ENCODE measurements at places on chromosomes 3 and 15.

DNA sequence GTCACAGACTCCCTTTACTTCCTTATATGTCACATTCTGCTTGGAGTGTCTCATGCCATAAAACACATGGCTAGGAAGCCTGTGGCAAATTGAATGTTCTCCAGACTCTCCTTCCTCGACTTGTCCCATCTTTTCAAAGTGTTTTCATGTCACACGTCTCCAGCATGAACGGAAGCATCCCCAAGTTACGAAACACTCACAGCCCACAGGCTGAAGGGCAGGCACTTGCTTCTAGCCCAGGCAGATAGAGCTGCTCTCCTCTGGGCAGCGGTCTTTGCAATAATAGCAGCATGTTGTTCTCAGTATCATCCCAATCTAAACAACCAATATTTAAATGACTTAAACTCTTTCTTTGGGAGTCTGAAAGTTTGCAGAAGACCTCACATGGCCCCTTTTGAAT lies 85.3 kb upstream of the ADAMTS9 start:
- DNase-seq: no peak

- no peak for DNase-seq
Measured at GRCh38 chr3:122235147-122235546, 51.7 kb downstream of the CASR start.

DNA sequence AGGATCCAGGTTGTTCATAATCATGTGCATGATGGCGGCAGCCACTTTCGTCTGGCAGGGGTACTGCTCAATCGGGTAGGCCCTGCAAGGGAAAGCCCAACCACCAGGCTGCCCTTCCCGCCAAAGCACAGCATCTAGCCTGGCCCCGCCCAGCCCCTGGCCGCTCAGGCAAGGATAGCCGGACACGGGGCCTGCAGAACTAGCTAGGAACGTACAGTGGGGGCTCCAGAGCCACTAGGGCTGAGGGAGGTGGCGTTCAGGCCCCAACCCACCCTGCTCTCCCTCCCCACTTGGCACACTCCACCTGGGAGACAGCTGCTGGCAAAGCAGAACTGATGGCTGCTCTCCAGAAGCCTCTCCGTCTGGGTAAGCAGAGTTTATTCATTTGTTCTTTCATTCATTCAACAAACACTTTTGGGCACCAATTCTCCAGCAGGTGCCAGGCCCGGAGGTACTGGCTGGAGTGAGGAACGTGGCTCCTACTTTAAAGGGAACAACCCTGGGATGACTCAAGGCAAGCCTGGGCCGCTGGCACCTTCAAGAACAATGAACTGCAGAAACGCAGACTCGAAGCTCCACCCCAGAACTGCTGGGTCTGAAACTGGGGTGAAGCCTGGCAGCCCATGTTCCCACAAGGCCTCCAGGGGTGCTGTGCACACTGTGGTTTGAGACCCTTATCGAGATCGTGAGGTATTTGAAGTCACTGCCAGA lies 7.8 kb downstream of the UROC1 start:
- DNase-seq: peak; percentile 6

DNA sequence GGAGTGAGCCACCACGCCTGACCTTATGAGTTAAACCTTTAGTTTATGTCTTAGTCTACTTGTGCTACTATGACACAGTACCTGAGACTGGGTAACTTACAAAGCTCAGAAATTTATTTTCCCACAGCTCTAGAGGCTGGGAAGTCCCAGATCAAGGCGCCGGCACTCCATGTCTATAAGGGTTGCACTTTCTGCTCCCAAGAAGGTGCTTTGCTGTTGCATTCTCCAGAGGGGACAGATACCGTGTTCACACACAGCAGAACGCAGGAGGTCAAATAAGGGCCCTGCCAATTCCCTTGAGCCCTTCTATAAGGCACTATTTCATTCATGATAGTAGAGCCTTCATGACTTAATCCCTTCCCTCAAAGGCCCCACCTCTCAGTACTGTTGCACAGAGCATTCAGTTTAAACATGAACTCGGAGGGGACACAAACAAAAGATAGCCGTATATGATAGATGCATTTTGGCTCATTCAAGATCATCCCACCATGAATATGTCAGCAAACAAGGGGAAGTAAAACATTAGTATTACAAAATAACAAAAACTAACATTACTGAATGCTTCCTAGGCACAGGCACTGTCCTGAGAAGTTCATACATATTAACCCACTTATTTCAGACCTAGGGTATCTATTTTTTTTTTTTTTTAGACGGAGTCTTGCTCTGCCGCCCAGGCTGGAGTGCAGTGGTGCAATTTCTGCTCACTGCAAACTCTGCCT lies 26.5 kb downstream of the PLA1A start:
- DNase-seq: no peak

GRCh38 chr3:148698190-148698810 lies 597 bp downstream of the AGTR1 start:
- DNase-seq: no peak

DNA sequence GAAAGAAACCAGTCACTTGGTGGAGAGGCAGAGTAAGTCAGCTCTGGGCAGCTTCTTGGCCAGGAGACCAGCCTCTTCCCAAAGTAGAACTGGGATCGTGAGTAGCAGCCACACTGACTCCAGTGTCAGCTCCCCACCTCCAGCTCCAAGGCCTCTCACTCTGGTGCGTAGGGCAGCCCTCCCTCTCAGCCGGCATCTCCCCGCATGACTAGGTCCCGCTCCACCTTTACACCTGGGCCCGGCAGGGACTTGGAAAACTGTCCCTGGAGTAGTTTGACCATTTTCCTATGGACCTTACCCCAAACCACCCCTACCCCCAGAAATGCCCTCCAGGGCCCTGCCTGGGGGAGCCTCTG lies 3.3 kb downstream of the STRA6 start:
- DNase-seq: no peak

DNA sequence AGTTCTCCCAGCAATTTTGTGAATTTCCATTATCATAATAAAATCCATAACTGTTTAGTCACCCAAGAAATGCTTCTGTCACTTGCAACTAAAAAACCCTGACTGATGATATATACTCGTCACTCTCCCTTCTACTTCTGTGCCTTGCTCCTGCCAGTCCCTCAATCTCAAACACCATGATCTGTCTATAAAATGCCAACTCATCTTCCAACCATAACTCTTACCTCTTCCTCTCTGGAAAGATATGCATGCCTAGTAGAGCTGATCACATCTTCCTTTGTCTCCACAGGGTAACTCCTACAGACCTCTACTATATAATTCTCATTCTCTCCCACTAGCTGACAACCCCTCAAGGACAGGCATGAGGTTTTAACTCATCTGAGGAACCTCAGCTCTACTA lies 5.2 kb upstream of the VEPH1 start:
- DNase-seq: no peak

- DNase-seq: no peak
Measured at GRCh38 chr15:68655686-68656437, 77.1 kb downstream of the CORO2B start.

GRCh38 chr3:64380546-64380945 lies 155.3 kb upstream of the PRICKLE2 start:
- no peak for DNase-seq

DNA sequence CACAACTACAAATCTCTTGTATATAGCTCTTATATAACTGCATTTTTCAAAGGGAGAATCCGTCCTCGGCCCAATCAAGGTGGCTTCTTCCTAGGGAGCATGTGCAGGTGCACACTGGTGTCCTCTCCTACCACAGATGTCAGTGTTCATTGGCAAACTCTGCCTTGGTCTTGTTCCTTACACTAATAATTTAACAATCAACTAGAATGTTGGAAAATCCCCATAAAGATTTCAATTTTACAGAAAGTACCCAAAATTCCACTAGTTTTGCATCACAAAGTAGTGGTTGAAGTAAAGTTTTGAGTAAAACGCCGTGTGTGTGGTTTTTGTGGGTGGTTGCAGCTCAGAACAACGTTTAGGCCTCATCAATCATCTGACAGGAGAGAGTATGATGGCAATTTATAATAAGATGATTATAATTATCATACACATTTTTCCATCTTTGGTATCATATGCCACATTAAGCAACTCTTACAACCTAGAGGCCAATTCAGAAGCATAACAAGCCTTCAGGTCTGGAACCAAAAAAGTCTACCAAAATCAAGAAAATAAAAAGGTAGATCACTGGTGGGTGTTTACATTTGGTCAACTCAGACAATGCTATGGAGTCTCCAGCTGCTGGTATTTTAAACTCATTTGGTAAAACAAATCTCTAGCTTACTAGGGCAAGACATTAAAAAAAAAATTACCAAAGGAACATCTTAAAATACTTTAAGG lies 128.9 kb upstream of the BHLHE40 start:
- DNase-seq: no peak

Data from psoas muscle (tissue), 8 donors.